ENCODE measurements at places on chromosomes 11 and 22.

- no peak for DNase-seq
These were observed 319.2 kb downstream of the SOX6 start for GRCh38 chr11:16037179-16037578.

DNA sequence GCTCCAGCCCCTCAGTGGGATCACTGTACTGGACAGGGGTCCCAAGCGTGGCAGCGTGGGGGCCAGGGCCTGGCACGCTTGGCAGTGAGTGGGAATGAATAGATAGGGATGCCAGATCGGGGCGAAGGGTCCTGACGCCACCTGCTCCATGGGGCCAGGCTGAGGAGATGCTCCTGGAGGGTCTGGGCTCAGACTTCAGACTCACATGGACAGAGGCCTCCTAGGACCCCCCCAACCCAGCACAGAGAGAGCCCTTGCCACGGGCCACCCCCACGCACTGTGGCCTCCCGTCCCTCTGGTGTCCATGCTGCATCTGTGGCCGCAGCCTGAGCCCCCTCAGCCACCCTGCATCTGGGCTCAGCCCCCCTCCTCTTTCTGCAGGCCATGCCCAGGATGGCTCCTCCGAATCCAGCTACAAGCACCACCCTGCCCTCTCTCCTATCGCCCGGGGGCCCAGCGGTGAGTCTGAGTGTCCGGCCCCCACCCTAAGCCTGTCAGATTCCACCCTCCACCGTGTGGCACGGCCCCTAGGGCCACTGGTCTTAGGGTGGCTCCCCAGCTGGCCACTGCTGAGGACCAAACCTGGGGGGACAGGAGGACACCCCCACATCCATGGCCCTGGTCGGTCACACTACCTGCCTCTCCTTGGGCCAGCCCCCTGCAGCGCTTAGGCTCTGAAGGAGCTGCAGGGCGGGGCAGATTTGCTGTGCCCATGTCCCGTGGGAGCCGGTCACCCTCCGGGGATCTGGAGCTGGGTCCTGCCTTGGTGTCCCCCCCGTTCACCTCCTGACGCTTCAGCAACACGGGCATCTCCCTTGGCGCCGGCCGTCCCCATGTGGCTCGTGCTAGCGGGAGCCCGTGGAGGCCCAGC lies 2.7 kb downstream of the MUC5AC start:
- DNase-seq: no peak

- DNase-seq: no peak
These were observed 76.9 kb downstream of the KCNJ1 start for GRCh38 chr11:128790196-128790595.

GRCh38 chr22:37746366-37747079 lies 49.7 kb downstream of the TRIOBP start:
- DNase-seq: peak; percentile 21

- DNase-seq: no peak
These were observed 720.0 kb upstream of the API5 start for GRCh38 chr11:42591841-42592240.

GRCh38 chr11:10858439-10859325 lies 829 bp upstream of the ZBED5 start:
- peak; percentile 45 for DNase-seq

DNA sequence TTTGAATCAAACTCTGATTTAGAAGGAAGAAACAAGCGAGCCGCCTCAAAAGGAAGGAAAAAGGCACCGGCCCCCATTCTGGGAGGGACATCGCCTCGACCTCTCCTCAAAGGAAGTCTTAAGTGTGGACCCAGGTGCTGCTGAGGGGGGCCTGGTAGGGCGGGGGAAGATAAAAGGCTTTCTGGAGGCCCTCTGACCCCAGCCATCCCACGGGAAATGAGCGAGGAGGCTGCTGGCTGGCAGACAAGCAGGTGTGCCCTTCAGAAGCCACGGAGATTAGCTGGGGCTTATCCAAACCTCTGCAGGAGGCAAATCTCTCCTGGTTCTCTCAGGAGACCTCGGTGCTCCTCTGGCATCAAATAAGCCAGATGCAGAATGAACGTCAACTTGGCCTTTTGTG lies 171.4 kb upstream of the BLID start:
- no peak for DNase-seq

DNA sequence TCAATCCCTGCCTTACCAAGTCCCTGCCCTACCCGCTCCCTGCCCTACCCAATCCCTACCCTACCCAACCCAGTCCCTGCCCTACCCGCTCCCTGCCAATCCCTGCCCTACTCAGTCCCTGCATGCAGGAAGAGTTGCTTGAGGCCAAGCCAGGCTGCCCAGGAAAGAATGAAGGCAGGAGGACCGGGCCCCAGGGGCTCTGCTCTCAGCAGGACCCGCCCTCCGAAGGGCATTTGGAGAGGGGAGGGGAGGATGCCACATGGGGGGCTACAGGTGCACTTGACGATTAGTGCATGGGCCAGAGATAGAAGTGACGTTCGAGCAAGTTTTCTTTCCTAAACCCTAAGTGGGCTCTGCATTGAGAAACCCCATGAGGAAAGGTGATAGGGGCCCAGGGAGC lies 581.2 kb downstream of the TBC1D22A start:
- no peak for DNase-seq

DNA sequence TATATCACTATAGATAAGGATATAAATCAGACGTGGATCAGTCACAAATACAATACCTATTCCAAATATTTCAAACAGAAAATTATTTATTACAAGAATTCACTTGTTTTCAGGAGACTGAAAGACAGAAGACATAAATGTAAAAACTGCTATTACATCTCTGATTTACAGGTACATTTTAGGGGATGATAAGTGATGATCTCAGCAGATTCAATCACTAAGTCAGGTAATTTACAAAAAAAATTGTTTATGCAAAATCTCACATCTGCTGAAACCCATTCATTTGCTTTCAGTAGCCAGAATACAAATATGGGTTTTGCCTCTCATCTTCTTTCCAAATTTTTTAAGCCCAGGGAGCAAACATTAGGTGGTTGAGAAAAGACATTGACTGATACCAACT lies 1648.4 kb upstream of the RAG2 start:
- no peak for DNase-seq

- no peak for DNase-seq
These were observed 46.8 kb downstream of the PAMR1 start for GRCh38 chr11:35478471-35479091.

DNA sequence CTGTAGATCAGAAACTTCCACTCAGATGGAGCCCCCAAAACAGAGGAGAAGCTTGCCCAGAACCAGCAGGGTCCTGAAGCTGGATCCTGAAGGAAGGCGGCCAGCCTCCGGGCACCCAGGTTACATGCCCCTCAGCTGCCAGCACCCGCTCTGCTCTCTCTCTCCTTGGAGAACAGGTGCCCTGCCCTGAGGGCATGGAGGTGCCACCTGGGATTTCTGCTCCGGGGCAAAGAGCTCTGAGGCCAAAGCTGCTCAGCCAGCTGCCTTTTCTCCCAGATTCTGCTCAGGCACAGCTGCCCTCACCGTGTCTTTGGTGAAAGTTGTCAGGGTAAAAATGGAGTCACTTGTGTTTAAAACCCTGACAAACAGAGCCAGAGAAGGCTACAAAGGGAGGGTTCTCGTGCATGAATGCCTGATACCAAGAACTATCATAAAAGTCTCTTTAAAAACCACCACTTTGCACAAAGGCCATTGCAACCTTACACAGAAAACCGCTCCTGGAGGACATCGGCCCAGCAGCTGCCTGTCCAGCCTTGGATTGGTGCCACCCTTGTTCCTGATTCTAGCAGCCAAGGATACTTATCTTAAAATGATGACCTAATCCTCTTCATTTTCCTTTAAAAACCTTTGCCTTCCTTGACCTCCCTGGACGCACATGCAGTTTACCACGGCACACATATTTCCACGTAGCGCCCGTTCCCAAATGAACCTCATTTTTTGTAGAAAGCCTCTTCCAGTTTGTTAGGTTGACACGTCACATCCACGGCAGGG lies 140.0 kb downstream of the CACNA1I start:
- no peak for DNase-seq

GRCh38 chr11:87301785-87302540 lies 264.2 kb downstream of the TMEM135 start:
- no peak for DNase-seq

DNA sequence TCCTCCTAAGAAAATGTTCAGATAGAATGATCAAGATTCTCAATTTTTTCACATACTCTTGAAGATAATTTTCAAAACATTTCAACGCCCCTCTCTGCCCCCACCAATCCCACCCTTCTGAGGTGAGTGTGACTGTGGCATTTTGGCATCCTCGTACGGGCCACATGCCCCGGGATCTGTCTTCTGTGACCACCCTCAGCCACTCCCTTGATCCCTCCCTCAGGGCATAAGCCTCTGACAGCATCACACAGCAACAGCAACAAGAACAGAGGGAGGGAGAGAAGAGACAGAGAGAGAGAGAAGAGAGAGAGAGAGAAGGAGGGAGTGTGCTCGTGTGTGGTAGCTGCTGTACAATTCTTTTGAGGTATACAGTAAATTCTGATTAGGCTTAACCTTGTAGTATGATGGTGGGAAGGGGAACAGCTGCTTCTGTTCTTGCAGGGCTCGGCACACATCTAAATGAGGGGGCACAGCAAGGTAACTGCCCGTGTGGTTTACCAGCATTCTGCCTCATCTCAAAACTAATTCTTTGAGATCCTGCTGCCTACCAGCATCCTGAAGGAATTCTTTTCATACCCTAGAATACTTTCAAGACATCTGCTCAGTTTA lies 21.4 kb downstream of the SCUBE2 start:
- DNase-seq: no peak

DNA sequence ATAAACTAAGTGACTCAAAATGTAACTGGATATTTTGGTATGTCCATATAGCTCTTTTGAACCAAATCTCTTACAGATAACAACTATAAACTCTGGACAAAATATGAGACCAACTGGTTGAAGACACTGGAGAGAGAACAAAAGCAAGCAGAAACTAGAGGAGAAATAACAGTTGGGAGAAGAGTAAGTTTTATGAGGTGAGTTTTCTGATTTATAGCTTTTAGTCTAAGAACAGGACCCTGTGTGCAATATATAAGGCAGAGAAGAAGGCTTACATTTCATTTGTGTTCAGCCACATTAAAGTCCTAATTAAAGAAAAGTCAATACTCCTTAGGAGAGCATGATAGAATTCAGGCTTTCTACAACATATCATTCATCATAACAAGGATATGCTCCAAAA lies 71.0 kb upstream of the AMOTL1 start:
- no peak for DNase-seq

- DNase-seq: peak; percentile 82
These were observed 54.8 kb upstream of the CAPRIN1 start for GRCh38 chr11:33996498-33997454.

DNA sequence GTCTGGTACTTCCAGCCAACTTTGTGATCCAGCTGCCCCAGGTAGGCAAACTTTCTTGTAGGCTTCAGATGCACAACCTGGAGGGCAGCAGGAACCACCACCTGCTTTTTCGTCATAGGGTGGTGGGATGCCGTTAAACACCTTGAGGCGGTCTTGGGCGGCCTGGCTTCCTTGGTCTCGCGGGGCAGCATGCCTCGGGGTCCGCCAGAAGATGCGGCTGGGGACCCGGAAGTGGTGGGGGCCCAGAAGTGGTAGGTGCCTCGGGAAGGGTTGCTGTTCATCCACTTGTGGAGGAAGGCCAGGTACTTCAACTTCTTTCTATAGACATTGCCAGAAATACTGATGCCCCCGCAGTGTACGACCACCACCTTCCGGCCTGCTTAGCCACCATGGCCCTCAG lies 13.3 kb downstream of the DUSP18 start:
- DNase-seq: no peak

- peak; percentile 32 for DNase-seq
These were observed 3.6 kb downstream of the MAP3K11 start for GRCh38 chr11:65610404-65610803.

DNA sequence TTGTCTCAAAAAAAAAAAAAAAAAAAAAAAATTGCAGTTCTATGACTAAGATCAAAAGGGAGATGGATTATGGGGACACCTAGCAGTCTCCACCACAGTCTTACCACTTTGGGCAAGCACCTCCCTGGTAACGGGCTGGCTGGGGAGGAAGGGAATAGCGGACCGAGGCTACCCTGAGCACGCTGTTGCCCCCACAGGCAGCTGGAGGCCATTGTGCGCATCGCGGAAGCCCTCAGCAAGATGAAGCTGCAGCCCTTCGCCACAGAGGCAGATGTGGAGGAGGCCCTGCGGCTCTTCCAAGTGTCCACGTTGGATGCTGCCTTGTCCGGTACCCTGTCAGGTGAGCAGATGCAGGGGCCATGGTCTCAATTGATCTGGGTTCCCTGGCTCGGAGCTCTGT lies 21.2 kb downstream of the MCM5 start:
- DNase-seq: no peak

DNA sequence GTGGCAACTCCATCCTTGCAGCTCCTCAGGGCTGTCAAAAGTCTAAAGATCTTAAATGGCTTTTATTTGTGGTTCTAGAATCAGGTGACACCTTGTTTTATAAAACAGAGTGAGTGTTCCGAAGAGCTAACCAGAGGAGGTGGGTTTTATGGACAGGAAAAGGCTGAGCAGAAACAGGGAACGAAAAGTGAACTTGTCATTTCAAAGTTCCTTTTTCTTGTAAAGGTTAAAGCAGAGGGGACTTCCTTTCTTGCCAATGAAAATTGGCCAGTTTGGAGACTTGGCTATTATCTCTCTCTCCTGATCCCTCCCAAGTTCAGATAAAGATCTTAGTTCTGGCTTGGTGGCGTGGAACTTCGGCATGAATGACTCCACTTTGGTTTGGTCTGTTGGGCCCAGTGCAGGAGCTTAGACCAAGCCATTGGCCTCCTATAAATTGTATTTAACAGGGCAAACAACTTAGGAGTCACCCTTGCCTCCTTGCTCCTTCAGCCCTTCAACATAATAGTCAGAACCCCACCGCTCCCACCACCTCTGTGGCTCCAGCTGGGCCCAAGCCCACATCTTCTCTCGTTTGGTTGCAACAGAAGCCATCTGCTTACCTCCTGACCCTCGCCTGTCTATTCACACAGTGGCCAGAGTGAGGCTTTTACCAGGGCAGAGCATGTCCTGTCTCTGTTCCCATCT lies 102.4 kb upstream of the THY1 start:
- DNase-seq: peak; percentile 91

- DNase-seq: peak; percentile 8
These were observed 34.6 kb upstream of the CEP126 start for GRCh38 chr11:101880222-101880621.

DNA sequence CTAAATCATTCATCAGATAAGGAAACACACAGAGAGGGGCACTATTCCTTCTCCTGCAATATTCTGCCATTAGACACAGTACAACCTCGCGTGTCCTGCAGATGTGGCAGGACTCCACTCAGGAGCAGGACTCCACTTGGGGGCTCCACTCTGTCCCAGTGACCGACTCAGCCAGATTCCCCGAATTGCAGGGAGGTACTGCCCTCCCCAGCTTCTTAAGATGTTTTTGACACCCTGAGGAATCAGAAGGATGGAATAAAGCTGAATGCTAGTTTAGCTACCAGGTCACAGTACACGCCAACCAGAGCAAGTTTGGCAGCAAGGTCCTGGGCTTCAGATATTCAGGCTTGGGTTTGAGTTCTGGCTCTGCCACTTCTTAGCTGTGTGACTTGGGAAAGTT lies 99.3 kb upstream of the USP47 start:
- DNase-seq: no peak

All from suppressor macrophage treated with lipopolysaccharide for 4 hours (primary cell).